ENCODE measurements at places on chromosomes 2 and 18. TPM values are rescaled to one million over a fixed set of nuclear protein-coding genes. Genes with fewer than 3 reads are reported as not detected.
A peak's percentile ranks its signal among the peaks of the same experiment; 100 is the strongest.

DNA sequence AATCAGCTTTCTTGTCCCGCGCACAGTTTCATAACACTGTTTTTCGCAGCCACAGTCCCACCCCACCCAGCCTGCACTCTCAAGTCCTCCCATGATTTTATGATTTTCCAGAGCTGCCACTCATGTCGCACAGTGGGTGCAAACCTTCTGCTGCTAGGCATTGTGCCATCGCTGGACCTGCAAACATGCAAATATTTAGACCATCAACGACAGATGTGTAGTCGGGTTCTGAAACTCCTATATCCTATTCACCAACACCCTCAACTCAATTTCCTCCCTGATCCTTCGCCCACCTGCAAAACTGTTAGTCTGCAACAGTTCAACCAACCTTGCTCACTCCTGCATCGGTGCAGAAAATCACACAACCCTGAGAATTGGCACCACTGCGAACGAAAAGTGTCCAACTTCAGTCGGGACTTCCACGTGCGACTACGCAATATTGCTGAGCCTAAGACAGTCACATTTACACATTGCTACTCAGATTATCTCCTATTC, 871 bp upstream of the ALS2 start:
- no peak for DNase-seq

DNA sequence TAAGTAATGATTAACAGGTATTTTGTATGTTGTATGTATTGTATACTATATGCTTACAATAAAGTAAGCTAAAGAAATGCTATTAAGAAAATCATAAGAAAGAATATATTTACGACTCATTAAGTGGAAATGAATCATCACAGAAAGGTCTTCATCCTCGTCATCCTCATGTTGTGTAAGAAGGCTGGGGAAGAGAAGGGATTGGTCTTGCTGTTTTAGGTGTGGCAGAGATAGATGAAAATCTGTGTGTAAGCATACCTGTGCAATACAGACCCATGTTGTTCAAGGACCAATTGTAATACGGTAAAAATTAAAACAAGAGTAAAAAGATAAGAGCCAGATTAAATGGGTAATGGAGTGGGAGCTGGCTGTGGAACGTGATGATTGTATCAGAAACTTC, 16.6 kb downstream of the SLC35F5 start:
- DNase-seq: no peak

C2orf72 gene
- total RNA-seq: 0.47 TPM

C1GALT1C1L gene
- not detected for total RNA-seq

DNA sequence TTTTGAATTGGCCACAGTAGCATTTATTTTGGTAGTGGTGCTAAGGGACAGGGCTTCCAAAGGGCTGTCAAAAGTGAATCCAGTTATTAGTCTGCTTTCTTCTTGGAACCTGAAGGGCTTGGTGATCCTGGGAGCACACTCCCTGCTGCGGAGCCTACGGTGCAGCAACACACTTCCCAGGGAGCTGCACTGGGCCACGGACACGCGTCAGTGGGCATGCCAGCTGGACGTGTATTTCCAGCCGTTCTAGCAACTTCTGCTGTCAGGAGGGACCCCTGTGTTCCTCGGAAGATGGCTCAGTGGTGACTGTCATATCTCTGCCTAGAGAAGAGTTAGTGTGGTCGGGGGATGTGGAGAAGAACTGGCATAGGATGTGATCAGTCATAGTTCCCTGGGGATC, 204.6 kb downstream of the SOCS6 start:
- DNase-seq: no peak

MORN2 gene
- total RNA-seq: 2.2 TPM

- no peak for DNase-seq
These were observed 389.0 kb downstream of the SOX11 start for GRCh38 chr2:6080932-6081753.

DNA sequence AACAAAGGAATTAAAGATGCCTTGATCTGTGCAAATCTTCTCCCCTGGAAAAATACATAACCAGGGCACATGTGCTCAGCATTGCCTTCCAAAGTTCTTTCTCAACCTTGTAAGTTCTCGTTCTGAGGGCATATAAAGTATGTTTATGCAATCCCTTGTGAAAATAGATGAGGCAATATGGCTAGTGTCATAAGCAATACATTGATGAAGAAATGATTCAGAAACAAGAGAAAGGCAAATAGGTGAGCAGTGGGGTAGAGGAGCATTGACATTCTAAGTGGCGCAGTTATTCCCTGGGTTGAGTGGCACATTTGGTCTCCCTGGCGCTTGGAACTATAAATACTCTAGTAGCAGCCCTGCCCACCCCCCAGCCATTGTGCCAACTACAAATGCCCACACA, 57.4 kb upstream of the PGAP1 start:
- DNase-seq: no peak

DNA sequence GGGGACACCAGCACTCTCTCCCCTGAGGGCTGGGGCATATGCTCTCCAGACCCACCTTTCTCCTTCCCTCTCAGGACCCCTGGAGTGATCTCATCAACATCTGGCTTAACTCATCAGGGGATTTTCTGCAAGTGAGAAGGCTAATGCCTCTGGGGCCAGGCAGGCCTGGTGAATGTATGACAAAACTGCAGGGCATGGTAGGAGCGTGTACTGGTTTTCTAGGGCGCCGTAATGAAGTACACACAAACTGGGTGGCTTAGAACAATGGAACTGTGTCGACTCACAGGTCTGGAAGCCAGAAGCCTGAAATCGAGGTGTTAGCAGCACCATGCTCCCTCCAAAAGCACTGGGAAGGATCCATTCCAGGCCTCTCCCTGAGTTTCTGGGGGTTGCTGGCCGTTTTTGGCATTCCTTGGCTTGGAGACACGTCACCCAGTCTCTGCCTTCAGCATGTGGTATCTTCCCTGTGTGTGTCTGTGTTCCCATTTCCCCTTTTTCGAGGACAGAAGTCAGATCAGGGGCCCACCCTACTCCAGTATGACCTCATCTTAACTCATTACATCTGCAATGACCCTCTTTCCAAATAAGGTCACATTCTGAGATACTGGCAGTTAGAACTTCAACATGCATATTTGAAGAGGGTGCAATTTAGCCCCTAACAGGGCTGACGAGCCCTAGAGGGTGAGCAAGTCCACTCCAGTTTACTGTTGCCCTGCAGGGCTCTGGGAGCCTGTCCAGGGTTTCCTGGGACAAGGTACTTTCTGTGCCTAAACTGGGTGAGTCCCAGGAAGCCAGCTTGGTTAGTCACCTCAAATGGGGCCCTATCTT, 45.5 kb upstream of the CAB39 start:
- DNase-seq: no peak

DNA sequence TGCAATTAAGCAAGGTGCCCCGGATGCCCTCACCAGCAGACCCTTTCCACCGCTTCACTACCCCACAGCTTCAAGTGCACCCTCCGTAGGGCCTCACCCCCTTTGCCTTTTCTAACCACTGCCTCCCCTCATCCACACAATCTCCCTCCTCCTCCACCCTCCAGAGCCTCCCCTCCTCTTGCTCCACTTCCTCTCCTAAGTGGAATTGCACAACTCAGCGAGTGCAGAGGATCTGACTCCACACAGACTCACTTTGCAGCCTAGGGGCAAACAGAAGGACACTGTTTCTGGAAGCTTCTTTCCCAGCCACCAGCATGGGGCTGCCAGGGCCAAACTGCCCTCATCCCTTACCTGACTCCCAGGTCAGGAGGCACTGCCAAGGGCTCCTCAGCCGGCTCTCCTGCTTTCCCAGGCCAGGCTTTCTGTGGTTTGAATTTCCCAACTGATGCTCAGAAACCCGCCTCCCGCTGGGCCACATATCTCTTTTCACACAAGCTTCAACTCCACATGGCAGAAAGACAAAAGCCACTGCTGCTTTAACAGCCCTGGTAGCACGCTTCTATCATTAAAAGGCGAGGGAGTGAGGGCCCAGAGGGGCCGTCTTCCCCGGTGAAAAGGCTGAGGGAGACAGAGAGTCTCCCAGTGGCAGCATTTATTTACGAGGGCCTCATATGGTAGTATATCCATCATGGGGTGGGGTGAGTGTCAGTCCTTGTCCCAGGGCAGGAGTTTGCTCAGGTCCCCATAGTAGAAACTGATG, 74.7 kb upstream of the MGAT4A start:
- DNase-seq: no peak

DNA sequence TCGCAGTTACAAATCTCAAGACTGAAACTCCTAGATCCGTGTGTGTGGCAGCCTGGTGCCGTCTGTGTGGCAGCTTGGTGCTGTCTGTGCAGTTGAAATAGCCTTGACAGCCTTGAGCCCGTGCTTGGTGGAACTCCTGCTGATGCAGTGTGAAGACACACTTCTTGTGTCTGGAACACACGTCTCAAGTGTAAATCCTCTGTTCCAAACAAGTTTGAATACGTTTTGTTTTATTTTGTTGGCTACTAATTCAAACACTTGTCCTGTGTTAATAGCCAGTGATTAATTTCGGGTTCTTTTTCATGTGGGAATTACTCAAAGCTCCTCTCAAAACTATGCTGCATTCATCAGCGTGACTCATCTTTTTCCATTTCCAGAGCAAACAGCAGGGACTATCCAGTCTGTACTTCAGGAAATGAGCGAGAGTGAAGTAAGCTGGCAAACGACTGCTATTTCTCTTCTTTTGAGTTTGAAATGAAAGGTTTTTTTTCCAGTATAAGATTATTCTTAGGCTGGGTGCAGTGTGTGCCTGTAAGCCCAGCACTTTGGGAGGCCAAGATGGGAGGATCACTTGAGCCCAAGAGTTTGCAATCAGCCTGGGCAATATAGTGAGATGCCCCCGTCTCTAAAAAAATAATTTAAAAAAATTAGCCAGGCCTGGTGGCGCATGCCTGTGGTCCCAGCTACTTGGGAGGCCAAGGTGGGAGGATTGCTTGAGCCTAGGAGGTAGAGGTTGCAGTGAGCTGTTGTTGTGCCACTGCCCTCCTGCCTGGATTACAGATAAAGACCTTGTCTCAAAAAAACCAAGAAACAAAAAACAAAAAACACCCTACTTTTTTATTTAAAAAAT, 152.9 kb downstream of the SPP2 start:
- no peak for DNase-seq

DNA sequence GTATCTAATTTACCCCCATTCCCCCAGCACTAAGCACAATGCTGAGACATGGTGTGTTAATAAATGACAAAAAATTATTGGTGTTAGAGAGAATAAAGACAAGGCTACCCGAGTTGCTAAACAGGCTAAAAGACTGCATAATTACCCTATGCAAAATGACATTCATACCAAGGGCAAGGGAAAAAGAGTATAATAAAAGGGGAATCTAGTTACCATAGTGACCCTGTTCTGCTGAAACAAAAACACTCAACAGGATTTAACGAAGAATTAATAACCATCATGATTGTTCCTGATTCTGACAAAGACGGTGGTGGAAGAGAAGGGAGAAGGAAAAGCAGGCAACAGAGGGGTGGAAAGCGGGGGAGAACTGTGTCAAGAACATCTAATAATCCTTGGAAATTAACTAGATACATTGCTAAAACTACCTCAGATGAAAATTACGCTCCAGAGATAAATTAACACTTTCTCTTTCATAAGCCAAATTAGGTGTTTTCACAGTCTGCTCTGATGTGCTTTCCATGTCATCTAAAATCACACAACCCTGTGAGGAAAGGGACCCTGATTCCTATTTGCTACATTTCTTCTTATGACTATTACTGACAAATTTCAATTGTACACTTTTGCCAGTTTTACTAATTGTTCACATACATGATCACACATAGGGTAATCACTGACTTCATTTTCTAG, 25.5 kb downstream of the TTR start:
- DNase-seq: no peak

DNA sequence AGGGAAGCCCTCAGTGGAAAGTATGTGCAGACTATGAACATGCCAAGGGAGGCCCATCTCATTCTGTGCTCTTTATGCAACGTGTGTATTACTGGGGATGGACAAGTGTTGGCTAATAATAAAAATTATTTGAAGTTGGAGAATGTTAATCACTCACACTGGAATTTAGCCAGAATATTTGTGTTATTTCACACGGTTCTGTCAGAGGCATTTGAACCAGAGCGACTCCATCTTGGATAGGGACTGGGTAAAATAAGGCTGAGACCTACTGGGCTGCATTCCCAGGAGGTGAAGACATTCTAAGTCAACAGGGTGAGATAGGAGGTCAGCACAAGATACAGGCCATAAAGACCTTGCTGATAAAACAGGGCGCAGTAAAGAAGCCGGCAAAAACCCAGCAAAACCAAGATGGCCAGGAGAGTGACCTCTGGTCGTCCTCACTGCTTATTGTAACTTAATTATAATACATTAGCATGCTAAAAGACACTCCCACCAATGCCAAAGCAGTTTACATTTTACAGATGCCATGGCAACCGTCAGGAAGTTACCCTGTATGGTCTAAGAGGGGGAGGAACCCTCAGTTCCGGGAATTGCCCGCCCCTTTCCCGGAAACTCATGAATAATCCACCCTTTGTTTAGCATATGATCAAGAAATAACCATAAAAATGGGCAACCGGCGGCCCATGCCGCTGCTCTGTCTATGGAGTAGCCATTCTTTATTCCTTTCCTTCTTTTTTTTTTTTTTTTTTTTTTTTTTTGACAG, 2.6 kb upstream of the FZD5 start:
- peak; percentile 36 for DNase-seq

DNA sequence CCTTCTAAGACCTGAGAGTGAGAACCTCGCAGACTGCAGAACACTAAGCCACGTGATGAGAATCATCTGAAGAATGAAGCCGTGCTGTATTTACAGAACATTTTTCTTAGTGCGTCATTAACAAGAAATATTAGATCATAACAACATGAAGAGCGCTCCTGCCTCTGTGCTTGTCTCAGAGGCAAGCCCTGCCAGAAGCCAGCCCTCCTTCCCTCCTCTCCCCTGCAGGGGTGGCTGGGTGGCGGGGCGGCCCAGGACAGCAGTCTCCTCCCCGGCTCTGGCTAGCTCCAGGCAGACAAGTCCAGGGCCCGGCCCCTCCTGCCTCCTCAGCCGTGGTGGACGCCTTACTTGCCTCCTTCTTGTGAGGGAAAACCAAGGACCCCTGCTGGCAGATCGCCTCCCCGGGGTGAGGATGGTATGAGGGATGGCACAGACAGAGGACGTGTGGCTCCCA, 262.7 kb downstream of the TWIST2 start:
- no peak for DNase-seq

- DNase-seq: no peak
These were observed 140.2 kb upstream of the COPS8 start for GRCh38 chr2:236945431-236946016.

GRCh38 chr2:191950132-191950874, 103.4 kb upstream of the CAVIN2 start:
- no peak for DNase-seq

- no peak for DNase-seq
These were observed 285.3 kb downstream of the RAD51AP2 start for GRCh38 chr2:17232776-17233556.
